Hematopoietic multipotent progenitor cell treated with erythropoietin and hydrocortisone succinate and interleukin-3 and kit ligand, for 17 days (in vitro differentiated cells): ENCODE measurements at places on chromosomes 13 and 19.

DNA sequence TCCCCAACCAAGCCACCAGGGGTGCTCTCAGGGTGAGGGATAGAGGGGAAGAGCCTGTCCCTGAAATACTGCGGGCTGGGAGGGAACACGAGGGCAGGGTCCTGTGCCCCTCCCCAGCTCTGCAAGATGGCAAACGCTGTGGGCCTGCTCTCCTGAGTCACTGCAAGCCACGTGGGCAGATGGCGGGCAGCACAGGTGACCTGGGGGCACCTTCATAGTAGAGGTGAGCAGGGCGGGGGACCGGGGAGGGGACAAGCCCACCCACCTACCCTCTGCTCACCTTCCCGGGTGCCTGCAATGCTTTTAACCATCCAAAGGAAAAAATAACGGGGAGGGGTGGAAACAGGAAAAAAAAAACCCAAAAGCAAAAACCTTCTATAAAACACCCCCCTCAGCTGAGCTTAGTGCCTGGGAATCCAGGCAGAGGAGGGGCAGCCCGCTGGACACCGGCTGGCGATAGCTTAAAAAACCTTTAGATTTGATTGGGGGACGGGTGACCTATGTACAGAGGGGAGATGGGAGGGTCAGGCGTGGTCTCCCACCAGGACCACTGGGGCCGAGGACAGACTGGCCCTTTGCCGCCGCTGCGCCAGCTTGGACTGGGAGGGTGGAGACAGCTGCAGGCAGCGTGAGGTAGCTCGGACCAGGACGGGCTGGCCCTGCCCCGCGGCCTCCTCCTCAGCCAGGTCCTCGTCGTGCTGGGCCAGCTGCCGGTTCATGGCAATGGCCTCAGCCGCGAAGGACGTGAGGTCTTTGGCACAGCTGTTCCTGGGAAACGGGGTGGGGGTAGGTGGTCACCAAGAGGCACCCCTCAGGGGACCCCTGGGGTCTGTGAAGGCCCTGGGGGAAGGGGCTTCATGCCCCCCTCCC is 11.7 kb downstream of the MKNK2 start:
- peak; percentile 24 for DNase-seq

GRCh38 chr19:47032171-47032811 is 12.7 kb downstream of the NPAS1 start:
- DNase-seq = peak; percentile 48

DNA sequence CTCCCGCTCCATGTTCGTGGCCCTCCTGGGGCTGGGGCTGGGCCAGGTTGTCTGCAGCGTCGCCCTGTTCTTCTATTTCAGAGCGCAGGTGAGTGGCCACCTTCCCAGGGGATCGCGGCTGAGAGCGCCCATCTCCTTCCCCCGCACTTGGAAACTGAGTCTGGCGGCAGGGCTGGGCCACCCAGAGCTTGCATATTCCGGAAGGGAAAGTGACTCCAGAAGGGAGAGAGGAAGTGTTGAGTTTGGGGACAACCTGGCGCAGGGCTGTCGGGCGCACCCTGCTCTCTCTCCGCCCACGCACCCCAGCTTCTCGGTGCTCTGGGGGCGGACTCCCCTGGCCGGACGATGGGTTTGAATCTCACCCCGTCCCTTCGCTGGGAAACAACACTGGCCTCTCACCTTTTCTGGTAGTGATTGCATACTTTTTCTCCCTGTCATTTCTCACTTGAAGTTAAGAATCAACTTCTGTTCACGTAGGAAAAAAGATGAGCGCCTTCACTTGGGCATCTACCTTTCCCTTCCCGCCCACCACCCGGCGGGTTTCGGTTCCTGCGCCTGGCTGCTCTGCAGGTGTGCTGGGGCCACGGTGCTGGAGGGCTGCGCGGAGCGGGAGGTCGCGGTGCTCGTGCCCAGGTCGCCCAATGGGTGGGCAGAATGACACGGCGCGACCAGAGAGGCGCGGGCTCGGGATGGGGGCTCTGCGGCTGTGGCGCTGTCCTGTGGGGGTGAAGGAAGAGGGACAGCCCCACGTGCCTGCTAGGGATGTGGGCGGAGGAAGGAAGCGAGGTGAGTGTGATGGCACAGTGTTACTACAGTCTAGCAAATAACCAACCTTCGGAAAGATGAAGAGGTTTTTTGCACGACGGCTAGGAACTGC is 721 bp downstream of the TNFSF11 start:
- DNase-seq = no peak

GRCh38 chr13:25923217-25924085 is 128.4 kb downstream of the SHISA2 start:
- no peak for DNase-seq

DNA sequence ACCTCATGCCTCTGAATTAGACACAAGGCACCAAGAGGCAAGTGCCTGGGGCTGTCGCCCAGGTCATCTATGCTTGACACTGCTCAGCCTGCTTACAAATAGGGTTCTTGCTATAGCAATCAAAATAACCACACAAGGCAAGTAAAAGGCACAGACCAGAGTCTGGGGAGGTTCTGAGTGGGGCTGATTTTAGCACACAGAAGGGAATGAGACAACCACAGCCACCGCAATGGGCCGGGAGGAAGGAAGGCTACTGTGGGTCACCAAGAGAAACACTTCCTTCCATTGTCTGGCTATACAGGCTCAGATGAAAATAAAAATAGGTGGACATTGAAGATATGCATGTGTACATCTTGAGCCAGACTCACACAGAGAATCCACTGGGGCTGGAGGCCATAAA is 159.1 kb downstream of the DLEU7 start:
- no peak for DNase-seq

GRCh38 chr13:107361666-107362065 is 793.7 kb upstream of the ARGLU1 start:
- no peak for DNase-seq

DNA sequence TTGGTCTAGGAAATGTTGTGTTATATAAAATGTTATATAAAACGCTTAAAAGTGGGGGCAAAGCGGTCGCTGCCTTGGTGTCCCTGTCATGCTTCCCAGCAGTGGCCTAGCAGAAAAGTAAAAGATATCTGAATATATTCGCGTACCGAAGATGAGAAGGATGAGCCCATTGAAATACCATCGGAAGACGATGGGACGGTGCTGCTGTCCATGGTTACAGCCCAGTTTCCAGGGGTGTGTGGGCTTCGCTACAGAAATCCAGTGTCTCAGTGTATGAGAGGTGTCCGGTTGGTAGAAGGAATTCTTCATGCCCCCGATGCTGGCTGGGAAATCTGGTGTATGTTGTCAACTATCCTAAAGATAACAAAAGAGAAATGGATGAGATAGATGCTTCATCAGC is 110.9 kb upstream of the DIAPH3 start:
- DNase-seq = no peak

DNA sequence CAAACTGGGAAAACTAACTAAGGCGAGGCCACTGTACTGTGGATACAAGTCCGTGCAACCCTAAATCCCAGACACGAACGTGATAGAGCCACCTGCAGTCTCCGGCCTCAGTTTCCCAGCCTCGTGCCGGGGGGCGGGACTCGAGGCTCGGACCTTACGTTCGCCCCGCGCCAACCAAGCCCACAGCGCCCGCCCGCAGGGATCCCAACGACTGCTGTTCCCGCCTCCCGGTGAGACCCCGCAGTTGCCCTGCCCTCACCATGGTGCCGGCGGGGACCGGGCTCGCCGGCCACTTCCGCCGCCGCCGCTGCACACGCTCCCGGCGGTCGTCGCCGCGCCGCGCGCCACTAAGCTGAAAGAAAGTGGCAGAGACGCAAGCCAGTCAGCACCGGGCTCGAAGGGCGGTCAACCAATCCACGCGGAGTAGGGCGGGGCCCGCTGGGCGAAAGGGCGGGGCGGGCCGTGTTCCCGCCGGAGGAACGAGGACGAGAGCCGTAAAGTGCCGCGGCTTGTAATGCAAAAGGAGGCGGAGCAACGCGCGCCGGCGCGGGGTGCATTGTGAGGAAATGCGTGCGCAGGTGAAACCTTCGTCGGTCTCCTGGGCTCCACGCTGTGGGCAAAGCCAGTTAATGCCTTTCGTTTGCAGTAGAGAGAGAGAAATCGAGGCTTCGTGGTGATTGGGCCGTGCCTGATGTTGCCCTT is at the start of gene LSM4:
TSS of gene LSM4 (minus strand) at position 318 of the 702 bp plus-strand sequence. CDS start at position 262, 56 bp downstream.
- peak; percentile 95 for DNase-seq

DNA sequence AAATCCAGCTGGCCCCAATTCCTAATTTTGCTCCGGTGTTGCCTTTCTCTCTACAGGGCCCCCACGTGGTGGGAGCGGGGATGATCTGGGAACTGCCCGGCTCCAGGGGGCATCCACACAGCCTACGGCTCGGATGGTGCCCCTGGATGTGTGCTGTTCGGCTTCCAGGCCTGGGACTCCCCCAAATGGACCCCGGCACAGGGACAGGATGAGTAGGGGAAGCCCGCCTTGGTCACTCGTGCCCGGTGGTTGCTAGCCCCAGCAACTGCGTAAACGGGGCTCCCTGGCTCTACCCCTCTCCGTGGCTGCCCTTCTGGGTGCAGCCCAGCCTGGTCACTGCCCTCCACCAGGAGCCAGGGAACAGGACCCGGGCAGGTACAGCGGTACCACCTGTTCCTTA is 111.5 kb downstream of the TEX26 start:
- no peak for DNase-seq

GRCh38 chr19:4357095-4357797 is 13.9 kb downstream of the MPND start:
- no peak for DNase-seq

GRCh38 chr13:93951951-93952350 is 527.5 kb downstream of the DCT start:
- DNase-seq = no peak

DNA sequence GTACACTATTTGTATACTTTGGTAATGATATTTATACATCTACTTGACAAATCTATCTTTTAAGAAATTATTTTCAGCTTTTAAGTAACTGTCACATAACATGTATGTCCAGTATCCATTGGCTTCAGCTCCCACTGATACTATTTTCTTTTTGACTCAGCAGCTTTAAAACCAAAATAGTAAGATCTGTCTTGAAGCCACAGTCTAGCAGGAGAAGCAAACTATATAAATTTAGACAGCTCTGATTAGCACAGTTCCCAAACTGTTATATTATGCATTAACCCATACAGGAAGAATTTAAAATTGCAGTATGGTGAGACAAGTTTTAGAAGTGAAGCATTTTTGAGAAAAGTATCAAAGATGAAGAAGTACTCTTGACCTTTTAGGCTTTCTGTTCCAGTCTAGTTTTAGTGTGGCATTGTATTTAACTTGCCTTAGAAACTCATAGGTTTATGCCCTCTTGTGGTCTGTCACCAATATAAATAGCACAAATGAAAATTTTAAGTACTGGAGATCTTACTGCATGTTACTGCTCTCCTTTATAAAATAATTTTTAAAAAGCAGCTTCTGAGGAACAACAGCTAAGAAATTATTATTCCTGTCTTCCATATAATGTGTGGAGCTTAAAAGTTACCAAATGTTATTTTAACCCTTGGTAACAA is 24.7 kb downstream of the URI1 start:
- DNase-seq = peak; percentile 35

GRCh38 chr13:89827552-89827951 is 1519.9 kb upstream of the MIR17HG start:
- DNase-seq = no peak

- DNase-seq = no peak
Measured at GRCh38 chr19:2475018-2475701, 767 bp upstream of the GADD45B start.

DNA sequence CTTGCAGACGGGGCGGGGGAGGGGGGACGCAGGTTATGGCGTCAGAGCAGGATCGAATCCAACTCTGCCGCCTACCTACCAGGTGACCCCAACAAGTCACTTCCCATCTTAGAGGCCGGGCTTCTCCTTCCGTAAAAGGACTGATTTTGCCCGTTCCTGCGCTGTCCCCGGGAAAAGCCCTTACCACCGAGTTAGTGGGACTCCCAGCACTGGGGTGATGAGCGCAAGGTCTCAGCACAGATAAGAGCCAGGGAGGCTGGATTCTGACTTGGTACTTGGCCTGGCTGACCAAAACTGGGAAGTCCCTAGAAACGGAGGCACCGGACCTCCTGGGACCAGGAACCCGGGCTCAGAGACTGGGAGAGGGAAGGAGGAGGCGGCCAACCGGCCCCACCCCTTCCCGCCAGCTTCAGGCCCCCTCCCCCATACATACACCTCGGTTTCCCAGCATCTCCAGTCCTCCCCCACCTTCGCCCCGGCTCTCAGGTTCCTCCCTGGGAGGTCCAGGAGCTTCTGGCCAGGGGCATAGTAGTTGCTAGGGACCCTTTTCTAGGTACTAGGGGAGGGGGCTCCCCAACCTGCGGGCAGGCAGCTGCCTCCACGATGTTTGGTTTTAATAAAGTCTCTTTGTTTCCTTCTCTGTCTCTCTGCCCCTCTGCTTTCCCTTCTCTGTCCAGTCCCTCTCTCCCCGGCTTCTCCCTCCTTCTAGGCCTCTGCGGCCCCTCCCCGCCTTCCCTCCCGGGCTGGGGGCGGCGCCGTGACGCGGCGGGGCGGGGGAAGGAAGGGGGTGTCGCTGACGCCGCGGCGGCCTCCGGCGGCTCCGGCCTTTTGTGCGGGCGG is at the start of gene GRAMD1A:
TSS of gene GRAMD1A (plus strand) at position 826 of the 840 bp plus-strand sequence. CDS start 156 bp downstream, outside the sequence.
- DNase-seq = no peak

DNA sequence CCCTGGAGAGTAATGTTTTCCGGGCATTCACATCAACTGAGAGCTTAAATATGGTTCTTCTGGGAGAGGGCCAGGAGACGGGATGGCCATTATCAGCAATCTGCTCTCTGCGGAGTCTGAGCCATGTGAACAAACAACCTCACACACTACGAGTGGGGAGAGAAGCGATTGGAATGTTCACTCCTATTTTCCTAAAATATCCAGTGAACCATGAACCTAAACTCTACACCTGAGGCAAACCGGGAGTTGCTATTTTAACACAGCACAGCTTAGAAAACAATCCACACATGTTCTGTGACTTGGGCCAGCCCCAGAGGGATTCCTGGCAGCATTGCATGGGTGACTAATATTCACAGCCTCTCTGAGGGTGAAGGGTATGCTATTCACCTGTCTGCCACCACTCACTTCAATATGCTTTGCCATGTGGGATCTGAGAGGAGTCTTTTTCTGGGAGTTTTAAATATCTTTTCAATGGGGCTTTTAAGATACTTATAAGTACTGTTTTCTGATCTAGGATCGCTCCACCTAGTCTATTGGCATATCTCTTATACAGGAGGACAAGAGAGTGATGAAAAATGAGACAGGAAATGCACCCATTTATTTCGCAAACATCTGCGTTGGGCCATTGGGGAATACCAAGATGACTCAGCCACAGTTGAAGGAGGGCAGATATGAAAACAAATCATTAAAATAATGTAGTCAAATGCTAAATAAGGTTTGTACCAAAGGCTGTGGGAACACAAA is 72.6 kb upstream of the SERP2 start:
- DNase-seq = no peak

DNA sequence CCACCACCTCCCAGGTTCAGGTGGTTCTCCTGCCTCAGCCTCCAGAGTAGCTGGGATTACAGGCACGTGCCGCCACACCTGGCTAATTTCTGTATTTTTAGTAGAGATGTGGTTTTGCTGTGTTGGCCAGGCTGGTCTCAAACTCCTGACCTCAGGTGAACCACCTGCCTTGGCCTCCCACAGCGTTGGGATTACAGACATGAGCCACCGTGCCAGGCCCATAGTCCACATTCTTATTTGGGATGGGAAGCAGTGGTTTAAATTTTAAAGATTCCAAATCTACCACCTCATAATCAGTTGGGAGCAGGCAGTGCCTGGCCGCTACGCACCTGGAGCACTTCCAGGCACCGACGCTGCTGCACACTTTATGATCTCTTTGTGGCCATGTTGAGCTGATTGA is 160.6 kb upstream of the SOX1 start:
- no peak for DNase-seq
